ENCODE measurements at places on chromosomes 2 and 18.

DNA sequence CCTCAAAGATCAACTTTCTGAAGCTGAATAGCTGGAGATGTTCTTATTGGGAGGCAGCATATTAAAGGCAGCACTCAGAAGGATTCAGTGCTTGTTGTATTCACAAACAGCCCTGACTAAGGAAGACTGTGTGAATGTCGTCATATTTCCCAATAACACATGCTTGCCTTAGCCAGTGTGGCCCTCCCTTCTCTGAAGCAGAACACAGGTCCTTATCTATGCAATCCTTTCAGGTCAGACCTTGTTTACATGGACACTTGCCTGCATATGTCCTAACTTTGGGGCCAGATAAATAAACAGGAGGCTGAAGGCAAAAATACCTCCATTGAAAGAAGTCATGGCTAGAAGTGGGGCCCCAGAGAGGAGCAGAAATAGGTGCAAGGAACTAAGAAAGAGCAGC is 97.2 kb downstream of the SLC4A3 start:
- DNase-seq: no peak

DNA sequence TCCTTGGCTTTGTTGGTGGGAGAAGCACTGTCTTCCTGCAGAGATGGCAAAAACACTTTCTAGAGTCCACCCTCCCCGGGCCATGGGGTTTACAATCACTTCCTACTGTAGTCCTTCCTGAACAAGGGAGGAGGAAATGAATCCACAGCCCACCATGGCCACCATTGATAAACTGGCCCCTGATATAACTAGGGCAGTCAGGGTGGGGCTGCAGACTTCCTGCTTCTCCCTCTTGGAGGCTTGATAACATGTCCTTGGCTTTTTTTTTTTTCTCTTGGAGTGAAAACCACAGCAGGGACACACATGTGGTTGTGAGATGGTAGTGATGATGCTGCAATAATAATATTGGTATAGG is 437.8 kb downstream of the ZNF521 start:
- no peak for DNase-seq

DNA sequence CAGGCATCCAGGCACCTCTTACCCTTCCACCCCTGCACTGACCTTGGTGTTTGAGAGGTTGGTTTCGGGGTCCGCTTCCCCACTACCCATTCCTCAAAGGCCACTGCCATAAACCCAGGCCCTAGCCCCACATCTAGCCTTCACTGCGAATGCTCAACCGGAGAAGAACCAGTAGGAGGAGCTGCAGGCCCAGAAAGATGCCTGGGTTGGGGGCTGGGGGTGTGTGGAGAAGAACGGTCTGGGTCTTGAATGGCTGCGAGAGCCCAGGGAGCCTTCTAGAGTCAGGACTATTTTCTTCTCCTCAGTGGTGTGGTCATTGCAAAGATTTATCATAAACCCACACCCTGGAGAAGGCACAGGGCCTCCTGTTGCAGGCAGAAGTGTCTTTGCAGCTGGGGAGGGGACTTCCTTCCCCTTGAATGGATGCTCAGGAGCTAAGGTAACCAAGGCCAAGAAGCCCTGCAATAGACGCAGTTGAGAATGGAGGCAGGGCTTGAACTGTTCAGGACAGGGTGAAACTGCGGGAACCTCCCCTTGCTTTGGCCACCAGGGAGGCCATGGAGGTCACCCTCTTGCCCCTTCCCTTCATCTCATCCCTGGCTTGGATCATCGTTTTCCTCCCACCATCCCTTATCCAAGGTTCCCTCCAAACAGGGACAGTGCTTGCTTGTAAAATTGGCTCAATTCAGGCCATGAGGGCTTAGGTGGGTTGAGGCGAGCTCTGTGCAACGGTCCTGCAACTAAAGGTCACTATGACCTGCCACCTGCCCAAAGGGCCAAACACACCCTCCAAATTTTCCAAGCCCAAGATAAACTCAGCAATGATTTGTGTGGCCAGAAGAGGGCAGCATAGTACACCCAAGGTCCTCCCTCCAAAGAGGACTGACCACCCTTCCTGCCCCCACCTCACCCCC is 20.9 kb downstream of the THNSL2 start:
- DNase-seq: peak; percentile 28

GRCh38 chr2:144479138-144479537 is 40.8 kb downstream of the ZEB2 start:
- DNase-seq: no peak

Measured in NCI-H526 treated with DMSO at 0.1 percent for 48 hours (cell line).